ENCODE measurements at places on chromosomes 3 and 15.

DNA sequence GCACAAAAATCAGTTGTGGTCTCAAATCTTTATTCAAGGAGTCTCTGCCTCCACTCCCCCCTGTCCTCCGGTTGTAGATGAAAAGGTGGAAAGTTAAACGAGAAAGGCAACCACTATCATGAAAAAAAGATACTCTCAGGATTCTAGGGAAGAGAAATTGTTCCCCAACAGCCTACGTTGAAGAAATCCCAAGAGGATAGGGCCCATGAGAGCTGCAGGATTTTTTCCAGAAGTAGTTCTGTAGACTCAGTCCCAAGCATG lies 14.3 kb downstream of the ZIC1 start:
- no peak for DNase-seq

- no peak for DNase-seq
Observed at GRCh38 chr15:72369964-72370363, 5.8 kb downstream of the HEXA start.

DNA sequence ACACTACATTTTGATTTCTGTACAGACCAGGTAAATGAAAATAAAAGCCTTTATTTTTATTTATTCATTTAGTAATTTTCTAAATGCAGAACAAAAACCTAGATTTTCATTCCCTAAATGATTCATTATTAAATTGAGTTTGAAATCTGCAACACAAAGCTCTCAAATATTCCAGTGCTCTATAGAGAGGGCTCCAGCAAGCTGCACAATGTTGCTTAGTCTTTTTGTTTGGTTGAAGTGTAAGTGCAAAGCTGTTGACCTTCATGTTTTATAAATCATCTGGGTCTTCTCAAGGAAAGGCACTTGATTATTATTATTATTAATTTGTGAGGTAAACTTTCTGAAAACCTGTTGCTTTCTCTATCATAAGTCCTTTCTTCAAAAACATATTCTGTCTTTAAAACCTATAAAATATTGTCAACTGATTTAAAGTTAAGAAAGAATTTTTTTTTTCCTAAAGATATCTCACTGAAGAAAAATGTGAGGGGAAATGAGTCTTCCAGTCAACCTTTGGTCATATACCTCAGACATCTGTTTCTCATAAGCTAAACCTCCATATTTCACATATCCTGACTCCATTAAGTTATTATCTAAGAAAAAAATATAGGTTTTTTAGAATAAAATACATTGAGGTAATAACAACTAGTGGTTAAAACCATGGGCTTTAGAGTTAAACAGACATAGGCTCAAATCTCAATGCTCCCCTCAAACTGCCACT lies 100.7 kb downstream of the ZIC4 start:
- DNase-seq: no peak

DNA sequence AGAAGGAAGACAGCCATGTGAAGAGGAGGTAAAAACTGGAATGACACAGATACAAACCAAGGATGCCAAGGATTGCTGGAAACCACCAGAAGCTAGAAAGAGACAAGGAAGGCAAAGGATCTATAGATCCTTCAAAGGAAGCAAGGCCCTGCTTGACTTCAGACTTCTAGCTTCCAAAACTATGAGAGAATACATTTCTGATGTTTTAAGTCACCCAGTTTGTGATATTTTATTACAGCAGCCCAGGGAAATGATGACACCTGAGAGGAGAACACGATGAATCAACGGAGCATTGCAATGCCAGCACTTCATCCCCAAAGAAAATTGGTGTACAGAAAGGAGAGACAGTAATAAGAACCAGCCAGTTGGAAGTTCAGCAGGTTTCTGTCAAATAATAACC lies 116.3 kb downstream of the MAGI1 start:
- DNase-seq: no peak

DNA sequence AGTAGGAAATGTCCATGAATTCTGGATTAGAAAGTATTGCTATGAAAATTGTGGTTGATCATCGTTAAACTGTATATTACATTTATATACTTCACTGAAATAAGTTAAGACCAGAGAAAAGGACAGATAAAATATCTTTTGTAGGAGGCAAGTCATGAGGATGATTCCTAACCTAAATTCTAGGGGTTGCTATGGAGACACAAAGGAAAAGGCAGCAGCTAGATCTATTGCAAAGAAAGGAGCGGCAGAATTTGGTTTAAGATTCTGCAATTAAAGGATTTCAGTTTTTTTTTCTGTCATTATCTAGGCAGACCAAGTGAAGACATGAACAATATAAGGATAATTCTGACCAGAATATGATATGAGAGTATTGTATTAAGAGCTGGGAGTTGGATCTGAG lies 136.1 kb downstream of the CHL1 start:
- no peak for DNase-seq

DNA sequence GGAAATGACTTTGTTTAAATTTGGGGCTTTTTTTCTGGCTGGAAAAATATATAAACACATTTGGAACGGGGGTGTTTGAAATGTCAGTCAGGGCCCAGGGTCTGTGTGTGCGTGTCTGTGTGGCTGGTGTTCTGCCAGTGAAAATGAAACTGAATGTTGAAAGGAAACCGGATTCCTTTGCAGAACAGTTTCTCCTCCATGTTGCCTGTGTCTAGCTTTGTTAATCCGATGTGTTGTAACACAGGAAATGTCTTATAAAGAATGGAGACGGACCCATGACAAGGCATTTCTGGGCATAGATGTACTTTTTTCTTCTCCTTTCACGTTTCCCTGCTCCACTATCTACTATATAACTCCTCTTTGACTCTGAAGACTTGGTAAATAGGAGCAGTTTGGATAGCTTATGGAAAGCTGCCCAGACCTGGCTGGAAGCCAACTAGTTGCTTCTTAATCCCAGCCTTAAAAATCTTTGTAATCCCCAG lies 2.8 kb downstream of the SQOR start:
- peak; percentile 16 for DNase-seq

DNA sequence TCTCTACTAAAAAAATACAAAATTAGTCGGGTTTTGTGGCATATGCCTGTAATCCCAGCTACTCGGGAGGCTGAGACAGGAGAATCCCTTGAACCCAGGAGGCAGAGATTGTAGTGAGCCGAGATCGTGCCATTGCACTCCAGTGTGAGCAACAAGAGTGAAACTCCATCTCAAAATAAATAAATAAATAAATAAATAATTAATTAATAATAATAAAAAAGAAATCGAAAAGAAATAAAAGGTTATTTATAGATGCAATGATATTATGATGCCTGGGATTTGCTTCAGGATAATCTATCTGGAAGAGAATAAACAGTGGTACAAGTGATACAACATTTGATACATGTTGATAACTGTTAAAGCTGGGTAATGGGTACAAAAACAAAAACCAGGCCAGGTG lies 58.6 kb downstream of the SOX2 start:
- no peak for DNase-seq

- no peak for DNase-seq
Observed at GRCh38 chr3:89280822-89281365, 173.5 kb downstream of the EPHA3 start.

- peak; percentile 76 for DNase-seq
Observed at GRCh38 chr15:77717333-77717990, 84.8 kb upstream of the LINGO1 start.

DNA sequence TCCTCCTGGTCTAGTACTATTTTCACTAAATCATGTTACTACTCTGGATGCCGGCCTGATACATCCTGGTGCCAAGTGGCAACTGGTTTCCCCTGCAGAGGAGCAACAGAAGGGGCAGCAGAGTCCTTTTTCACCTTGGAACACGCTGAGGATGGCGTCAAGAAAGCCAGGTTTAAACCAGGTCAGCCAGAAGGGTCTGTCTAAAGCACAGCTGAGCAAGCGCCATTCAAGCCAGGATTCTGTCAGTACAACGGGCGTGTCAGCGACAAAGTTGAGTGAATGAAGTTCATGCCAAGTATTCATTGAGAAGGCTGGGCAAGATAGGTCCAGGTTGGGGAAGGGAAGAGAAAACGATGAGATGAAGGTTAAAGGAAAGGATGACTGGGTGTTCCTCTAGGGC lies 88.2 kb downstream of the FBN1 start:
- no peak for DNase-seq

GRCh38 chr15:69784798-69785566 lies 312.7 kb downstream of the TLE3 start:
- no peak for DNase-seq

GRCh38 chr3:49869525-49870126 lies at the start of gene CAMKV:
CAMKV (minus strand) TSS chr3:49869906; CDS start chr3:49862388, 7,518 bp downstream.
- DNase-seq: peak; percentile 23

DNA sequence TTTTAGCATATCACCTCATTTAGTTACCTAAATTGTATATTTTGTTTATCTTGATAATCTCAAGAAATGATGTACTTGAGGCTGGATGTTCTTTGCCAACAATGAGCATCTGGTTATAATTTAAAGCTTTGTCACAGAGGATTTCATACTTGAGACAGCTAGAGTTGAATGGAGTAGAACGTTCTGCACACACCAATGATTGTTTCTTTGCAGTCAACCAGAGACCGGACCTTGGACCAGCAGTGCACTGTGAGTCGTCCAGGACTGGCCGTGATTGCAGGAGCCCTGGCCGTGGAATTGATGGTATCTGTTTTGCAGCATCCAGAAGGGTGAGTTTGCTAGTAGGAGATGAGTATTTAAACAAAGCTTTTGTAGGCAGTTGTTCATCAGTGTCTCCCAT lies 90.4 kb downstream of the ATG7 start:
- DNase-seq: no peak

DNA sequence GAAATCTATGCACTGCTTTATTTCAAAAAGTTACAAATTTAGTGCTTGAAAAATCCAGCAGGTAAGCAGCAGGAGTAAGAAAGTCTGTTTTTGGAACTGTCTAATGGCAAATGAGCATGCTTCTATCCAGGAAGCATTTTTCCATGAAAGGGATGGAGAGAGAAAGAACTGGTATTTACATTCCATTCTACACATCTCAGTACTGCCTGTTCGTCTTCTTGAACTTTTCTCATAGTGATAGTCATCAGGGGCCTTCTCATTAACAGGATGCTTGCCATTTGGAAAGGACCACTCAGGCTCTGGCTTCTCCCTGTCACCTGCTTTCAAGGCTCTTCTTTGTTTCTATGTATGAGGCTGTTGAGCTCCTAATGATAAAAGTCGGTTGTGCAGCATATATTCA lies 267.3 kb upstream of the IL12A start:
- no peak for DNase-seq

DNA sequence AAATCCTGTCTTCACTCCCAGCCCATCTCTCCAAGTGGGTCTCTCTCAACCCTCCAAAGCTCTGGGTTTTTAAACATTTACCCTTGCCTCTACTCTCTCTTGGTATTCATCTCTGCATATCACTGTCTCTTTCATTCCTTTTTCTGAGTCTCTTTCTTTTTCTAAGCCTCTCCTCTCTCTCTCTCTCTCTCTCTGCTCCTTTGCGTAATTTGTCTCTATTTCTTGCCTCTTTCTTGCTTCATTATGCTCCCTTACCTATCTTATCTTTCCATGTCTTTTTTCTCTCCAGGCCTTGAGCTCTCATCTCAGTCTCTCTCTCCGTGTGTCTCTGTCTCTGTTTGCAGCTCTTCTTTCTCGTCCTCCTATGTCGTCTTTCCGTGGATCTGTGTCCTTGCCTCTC lies 678 bp upstream of the SCAMP5 start:
- no peak for DNase-seq

DNA sequence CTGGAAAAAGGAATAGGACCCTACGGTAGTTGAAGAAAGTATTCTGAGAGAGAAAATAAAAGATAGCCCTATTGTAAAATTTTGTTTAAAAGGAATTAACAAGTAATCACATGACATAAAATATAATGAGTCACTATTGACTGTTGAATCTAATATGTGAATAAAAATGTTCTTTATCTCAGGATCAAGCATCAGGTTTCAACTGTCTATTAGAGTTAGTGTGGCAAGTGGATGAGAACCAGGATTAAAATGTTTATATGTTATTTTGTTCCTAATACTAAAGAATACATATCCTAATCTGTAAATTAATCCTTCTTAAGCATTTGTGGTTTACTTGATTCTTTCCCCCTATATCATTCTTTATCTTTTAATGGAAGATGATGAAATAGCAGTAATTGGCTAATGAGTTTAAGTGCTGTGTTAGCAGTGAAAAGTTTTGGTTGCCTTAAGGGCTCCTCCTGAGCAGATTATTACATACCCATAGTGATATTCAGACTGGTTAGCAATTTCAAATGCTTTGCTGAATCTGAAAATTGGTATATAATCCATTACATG lies 101.8 kb upstream of the BCHE start:
- DNase-seq: no peak

- no peak for DNase-seq
Observed at GRCh38 chr3:31462050-31462569, 70.6 kb upstream of the STT3B start.

DNA sequence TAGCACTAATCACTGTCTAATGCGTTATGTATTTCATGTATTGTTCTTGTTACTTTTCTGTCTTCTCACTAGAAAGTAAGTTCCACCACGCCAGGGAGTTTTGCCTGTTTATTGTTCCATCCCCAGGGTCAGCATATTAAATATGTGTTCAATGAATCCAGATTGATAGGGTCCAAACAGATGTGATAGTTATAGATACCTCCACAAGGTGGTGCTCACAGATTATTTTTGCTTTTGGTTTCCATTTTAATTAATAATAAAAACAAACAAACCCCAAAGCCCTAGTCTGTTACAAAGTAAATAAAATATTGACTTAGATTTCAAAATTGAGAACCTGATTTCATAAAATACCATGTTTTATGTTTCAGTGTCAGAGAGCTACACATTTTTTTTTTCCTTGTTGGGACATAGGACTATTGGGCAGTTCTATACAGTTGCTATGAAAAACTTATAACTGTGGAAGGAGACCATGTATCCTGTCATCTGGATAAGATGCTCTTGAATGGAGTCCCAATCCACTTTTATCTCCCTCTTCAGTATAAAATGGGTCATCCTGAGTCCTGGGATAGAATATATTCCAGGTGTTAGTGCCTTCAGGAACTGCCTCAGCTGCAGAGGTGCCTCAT lies 12.4 kb downstream of the OTOL1 start:
- DNase-seq: peak; percentile 44

DNA sequence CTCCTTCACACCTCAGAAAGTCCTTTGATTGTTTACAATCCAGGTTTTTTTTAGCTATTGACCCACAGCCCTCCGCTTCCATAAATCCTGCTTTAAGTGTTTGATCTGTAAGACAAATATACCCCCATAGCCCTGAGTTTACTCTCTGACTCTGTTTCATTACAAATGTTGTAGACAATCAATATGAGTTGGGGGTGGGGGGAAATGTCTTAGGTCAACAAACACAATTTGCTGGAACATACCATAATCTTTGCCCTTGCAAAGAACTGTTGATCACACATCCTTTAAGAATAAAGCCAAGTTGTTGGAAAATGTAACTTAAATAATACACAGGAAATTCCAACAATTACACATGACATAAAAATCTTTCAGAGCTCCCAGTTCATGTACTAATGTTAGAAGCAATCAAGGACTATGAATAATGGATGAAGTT lies 301.8 kb upstream of the SEMA6D start:
- no peak for DNase-seq

DNA sequence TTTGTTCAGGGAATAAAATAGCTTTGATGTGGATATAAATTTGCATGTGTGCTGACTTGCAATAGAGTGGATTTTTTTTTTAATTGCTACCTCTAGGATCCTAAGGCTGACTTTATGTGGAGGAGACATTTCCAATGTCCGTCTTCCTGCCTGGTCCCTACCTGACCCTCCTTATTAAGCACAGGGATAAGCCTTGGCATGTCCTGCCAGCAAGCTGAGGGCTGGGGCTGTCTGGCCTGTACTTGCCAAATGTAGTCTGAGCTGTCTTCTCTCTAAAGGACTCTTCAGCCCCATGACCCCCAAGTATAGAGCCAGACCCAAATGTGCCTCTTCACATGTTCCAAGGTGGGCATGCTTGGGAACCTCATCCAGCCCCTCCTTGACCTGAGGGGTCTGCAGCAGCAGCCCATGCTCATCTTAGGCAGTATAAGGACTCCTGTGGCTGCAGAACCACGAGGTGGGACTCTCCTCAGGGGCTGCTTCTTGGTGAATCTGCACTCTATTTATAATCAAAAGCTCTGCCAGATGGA lies 88.8 kb downstream of the CACNA1D start:
- DNase-seq: no peak

Data from NCI-H1105 treated with DMSO at 0.1 percent for 48 hours (cell line).